ENCODE measurements at places on chromosomes 1 and 21.

GRCh38 chr1:52502789-52503188 is 50.1 kb downstream of the TUT4 start:
- peak; percentile 7 for DNase-seq

DNA sequence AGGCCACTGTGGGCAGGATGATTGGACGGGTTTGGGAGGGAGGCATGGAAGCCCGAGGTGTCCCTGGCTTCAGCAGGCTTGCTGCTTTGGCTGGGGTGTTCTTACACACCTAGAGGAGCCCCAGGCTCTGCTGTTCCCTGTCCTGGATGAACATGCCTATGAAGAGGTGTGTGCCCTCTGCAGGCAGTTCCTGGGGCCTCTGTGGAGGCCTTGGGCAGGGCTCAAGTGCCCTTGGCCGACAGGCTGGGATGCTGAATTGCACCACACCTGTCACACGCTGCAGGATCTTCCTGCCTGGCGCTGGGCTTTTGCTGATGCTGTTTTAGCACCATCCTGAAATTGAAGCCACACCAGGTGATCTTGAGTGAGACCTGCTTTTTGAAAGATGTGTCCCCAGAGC is 415.0 kb upstream of the VAMP3 start:
- DNase-seq: no peak

DNA sequence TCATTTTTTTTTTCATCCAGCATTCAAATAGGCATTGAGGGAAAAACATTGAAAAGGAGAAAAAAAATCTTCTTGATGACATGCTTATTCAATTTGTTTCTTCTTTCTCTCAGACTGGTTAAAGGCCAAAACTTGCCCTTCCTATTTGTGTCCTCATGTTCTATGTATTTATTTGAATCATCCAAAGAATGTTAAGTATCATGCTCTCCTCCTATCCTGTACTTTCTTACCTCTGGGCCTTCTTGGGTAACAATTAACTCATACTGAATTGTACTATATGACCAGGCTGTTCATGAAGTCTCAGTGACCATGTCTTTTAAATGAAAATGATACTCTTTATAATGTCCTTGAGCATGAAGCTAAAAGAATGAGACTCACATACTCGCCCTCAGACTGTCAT is 36.5 kb upstream of the DENND1B start:
- no peak for DNase-seq

DNA sequence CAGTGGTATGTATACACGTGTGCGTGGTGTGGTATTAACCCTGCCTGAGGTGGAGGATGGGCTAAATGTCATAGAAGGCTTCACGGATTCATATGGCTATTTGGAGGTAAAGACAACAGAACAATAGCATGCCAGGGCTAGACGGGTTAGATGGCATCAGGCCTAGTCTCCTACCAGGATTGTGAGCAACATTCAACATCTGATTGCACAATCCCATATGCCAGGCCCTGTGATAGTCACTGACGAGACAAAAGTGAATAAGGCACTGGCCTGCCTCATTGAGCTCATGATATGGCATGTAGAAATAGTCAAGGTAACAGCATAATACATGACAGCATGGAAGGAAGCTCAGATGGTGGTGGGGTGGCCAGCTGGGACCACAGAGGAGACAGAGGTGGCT is 167.1 kb upstream of the BEND5 start:
- no peak for DNase-seq

DNA sequence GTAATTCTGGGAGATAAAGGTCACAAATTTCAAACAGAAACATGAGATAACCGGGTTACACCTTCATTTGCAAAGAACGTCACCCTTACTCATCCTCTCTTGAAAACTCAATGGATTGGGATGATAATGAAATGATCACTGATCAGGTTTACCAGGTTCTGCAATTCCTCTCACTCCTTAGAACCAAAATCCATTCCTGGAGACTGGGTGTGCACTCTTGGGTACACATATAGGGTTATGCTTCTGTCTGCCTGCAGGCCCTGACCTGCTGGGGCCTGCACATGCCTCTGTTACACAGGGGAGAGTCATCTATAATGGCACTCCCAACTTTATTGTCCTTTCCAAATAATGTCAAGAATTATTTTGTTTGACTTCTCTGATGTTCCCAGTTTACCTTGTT is 8.3 kb downstream of the SUSD4 start:
- no peak for DNase-seq

DNA sequence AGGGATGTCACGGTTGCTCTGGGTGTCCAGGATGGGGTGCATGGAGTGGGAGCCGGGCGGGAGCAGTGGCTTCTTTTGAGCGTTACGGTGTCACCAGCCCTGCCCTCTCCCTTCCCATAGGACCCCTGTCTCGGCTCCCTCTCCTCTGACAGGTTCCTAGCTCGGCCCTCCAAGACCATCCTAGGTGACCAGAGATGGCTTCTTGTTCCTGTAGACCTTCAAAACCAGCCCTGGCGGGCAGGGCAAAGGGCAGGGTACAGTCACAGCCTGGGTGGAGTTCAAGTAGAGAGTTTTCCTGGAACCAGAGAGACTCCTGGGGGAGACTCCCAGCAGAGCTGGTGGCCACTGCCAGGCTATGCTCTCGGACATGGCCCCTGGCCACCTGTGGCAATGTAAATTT is 345.6 kb upstream of the AJAP1 start:
- DNase-seq: no peak

DNA sequence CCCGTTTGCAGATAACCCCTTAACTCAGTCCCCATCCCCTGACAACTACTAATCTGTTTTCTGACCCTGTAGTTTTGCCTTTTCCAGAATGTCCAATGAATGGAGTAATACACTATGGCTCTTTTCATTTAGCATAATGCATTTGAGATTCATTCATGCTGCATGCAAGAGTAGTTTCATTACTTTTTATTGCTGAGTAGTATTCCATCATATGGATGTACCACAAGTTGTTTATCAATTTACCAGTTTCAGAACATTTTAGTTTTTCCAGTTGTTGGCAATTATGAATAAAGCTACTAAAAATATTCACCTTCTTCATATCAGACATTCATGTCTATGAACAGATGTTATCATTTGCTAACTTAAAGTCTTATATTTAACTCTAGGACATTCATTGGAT is 45.3 kb downstream of the STXBP3 start:
- no peak for DNase-seq

- DNase-seq: no peak
Observed at GRCh38 chr1:29971703-29972102, 735.4 kb downstream of the PTPRU start.

GRCh38 chr1:204735042-204735441 is 49.5 kb upstream of the LRRN2 start:
- no peak for DNase-seq

- no peak for DNase-seq
Observed at GRCh38 chr1:21663248-21663950, 5.8 kb downstream of the RAP1GAP start.

DNA sequence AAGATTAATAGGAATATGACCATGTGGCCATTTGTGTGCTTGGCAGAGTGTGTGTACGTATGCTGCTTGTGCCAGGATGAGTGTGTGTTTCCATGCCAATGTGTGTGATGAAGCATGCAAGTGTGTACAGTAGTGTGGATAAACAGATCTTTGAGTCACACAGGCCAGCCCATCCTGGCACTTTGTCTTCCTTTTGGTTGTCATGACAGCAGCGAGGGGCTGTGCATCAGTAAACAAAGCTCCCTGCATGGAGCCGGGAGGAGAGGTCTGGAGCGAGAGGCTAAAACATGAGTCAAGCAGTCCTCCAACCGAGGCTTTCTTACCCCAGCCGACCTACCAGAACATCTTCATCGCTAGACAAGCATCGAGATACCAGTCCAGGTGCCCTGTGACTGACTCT is 221.2 kb downstream of the CACNA1E start:
- no peak for DNase-seq

DNA sequence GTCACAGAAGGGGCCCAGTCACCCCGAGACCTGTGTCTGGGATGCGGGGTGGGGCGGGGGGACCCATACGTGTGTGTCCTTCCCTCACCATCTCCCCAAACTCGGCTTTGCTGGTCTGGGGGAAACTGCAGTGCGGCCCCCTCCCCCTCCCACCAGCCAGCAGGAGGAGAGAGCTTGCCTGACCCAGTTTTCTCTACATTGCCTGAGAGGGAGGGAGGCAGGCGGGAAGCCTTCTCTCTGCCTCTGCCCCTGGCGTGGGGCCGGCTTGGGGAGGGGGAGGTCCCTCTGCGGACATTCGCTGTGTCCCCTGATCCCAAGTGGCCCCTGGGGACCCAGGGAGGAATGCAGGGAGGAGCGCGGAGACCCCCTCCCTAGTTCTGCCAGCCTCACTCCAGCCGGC is 3.9 kb downstream of the EPHA8 start:
- no peak for DNase-seq

GRCh38 chr1:159989581-159989980 is 35.5 kb upstream of the SLAMF9 start:
- no peak for DNase-seq

- DNase-seq: no peak
Observed at GRCh38 chr1:55056632-55056992, 17.3 kb downstream of the PCSK9 start.

- DNase-seq: no peak
Observed at GRCh38 chr1:31108861-31109260, 43.3 kb upstream of the PUM1 start.

DNA sequence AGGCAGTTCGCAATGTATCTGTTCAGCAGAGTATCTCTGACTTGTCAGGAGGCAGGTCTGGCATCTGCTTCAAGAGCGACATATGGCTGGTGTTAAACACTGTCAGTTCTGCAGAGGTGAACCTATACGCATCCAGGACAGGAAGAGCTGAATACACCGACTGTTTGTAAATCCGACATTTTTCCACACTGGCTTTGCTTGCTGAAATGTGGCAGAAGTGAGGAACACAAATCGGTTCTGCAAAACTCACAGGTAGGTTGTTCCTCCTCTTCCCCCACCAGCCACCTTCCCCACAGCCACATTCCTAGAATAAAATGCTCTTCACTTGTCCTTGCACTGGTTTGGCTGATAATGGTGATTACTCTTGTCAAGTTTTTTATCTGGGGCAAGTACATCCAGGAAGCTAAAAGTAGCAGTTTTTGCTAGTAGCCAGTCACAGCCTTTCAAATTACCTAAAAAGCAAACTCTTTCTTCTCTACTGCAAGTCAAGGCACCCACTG is 289.2 kb downstream of the GRIK1 start:
- no peak for DNase-seq

GRCh38 chr1:212367474-212368072 is 47.1 kb downstream of the PACC1 start:
- DNase-seq: no peak

DNA sequence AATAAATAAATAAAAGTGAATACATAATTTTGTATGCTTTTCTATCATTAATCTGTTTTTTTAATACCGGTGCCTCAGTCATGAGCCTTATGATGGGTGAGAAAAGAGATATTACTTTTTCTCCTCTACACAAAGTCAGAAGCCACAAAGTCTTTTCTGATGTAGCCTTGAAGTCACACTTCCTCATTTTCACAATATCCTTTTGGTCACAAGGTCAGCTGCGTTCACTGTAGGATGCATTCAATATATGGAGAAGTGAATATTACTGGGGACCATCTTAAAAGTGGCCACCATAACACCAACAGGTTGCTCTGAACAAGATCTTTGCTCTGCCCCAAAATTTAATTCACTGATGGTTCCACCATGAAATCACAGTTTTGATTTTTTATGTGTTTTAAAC is 83.3 kb upstream of the TNR start:
- no peak for DNase-seq

DNA sequence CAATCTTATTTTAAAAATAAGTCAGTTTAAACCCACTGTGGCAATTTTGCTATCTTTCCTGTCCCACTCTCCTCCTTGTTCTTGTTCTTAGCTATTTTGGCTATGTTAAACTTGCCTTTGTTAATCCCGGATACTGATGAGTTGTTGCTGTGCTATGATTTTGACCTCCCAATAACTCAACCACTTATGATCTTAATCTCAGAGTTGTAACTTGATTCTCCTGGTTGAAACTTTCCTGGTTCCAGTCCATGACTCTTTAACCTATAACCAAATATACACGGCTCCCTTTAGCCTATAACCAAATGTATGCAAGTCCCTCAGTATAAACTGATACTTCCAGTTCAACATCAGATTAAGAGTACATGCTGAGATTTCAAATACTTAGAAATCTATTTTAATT is 15.6 kb upstream of the ACADM start:
- no peak for DNase-seq

GRCh38 chr1:93995837-93996536 is 86.8 kb upstream of the GCLM start:
- no peak for DNase-seq

GRCh38 chr1:55385402-55386018 is 170.3 kb upstream of the USP24 start:
- no peak for DNase-seq

GRCh38 chr21:39117440-39117970 is 65.7 kb downstream of the PSMG1 start:
- no peak for DNase-seq

GRCh38 chr1:109817881-109818270 is 54.2 kb upstream of the EPS8L3 start:
- no peak for DNase-seq

- peak; percentile 69 for DNase-seq
Observed at GRCh38 chr1:54996359-54996868, 2.3 kb upstream of the BSND start.

DNA sequence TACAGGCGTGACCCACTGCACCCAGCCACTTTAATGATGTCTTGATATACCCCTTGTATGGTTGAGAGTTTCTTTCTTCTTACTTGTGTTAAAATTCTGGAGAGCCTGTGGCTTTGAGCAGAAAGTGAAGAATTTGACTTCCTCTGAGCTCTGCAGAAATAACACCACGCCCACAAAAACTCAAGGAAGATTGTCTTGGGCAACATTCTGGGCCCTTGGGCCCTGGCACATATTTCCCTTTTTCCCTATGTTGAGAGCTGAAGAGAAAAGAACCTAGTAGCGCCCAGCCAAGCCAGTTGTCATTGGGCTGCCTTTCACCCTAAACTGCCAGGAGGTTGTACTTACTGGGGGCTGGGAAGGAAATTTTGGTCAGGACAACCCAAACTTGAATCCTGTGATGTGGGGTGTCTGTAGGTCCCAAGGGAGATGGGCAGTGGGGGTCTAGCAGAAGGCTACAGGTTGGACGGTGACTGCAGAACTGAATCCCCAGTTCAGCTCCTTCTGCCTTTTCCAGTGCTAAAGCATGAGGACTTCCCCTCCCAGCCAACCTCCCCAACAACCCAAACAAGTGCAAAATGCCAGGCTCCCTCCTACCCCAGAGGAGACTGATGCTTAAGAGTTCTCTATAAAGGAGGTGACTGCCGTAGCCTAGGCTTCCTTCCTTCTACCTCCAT is 11.7 kb upstream of the SNAPIN start:
- DNase-seq: no peak

GRCh38 chr1:26991310-26992116 is 2.0 kb upstream of the TRNP1 start:
- no peak for DNase-seq

DNA sequence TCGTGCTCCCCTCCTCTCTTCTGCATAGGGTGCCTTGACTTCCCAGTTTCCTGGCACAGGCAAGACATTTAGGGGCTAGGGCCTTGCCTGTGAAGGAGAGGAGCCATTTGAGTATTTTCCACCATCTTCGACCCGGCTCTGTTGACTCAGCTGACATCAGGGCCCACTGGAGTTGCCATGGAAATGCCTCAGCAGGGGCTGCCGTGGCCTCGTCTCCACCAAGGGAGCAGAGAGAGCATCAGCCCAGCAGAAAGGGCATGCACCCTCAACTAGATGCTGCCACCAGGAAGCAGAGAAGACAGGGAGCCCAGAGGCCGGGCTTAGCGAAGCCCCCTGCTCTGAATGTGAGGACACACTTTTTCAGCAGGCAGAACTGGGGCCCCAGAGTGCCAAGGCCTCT is 101.9 kb upstream of the ACTL8 start:
- DNase-seq: no peak

Data from stimulated activated CD4-positive, alpha-beta T cell treated with anti-CD3 and anti-CD28 coated beads, Interleukin-1b, Interleukin-23, amount 100 ng/mL, for 4 hours (primary cell).